ENCODE measurements at places on chromosomes 1 and 21.

DNA sequence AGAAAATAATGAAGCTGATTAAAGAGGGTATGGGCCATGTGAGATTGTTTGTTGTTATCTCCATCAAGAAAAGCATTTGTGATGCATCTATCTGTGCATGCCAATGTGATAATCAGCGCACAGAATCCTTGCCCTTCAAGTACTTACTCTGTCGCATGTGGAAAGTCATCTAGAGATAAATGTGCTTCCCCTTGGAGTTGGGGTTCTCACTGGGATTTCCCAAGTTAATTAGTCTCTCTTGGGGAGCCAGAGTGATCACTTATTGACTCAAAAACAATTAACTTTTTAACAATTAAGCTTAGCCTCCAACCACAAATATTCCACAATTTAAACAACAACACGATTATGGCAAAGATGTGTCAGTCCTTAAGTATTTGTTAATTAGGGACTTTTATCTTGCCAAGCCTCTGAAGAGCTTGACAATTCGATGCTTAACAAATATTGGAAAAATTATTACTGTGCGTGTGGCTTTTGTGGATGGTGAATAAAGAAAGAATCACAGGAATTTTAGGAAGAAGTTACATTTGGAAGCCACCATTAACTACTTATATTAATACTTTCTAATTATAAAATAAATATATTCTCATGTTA lies 17.5 kb downstream of the RHOU start:
- DNase-seq = no peak

DNA sequence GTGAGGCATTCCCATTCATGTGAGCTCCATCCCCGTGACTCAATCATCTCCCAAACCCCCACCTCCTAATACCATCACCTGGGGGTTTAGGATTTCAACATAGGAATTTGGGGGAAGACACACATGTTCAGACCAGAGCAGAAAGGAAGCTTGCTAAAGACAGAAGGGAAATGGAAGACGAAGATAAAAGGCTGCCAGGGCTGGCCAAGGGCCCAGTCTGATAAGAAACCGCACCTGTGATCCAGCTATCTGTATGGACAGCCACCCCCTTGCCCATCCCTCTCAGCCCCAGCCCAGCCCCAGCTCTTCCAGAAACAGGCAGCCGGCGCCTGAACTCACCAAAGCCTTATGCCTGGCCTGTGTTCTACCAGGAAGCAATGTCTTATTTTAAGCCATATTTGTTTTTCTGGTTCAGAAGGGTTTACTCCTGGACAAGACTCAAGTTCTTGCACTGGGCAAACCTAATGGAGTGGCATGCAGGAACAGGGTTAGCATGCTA lies 198.4 kb upstream of the VAMP3 start:
- DNase-seq = no peak

- no peak for DNase-seq
These were observed 42.7 kb downstream of the SGIP1 start for GRCh38 chr1:66576645-66577044.

DNA sequence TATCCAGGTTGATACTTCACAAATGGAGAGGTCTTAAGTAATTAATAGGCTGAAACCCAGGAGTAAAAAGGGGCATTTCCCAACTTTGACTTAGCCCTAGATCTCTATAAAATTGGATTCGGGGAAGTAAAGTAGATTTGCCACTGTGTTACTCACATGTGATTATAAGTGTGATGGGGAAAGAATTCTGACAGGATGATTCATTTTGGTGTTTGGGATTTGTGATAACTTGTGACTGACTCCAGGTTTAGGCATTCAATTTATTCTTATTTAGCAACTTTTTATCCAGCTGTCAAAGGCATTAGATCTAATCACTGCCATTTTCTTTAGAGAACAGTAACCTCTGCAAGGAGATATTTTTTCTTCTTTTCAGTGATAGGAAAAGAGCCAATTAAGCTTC lies 175.5 kb downstream of the ASTN1 start:
- no peak for DNase-seq

DNA sequence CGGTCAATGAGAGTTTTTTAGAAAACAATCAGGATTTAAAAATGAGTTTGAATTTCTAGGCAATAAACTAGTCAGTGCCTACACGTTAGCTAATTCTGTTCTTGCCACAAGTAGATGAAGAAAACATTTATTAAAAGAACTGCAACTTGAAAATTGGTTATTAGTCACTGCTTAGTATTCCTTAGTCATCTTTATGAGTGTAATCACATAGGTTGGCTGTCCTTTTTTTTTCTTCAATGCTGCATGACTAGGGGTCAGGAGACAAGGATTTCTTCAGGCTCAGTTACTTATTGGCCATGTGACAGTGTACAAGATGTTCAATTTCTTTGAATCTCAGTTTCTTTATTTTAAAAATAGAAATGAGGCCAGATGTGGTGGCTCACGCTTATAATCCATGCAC lies 17.1 kb downstream of the SOAT1 start:
- no peak for DNase-seq

All from activated T-cell treated with anti-CD3 and anti-CD28 coated beads, Interleukin-2, amount 50 U/mL, for 4 hours (primary cell).